ENCODE measurements at places on chromosomes 6 and 20.

DNA sequence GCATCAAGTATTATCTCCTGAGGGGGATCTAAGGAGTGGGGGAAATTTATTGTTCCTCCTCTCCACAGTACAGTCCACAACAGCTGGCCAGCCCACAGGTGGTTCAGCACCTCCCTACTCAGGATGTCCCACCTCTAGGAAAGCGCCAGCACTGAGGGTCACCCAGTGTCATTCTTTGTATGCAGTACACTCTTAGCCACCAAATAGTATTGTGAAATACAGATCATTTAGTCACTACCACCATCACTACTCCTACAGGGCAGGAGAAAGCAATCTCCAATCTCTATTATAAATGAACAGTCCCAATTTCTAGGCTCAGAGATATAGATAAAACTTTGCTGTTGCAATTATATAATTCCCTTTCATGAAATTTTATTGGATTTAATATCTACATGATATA is 6.3 kb upstream of the ZNF76 start:
- DNase-seq, result no peak

GRCh38 chr20:3586093-3586492 is 77.1 kb downstream of the GFRA4 start:
- no peak for DNase-seq

GRCh38 chr20:44442298-44443070 is 33.2 kb upstream of the TTPAL start:
- DNase-seq, result no peak

DNA sequence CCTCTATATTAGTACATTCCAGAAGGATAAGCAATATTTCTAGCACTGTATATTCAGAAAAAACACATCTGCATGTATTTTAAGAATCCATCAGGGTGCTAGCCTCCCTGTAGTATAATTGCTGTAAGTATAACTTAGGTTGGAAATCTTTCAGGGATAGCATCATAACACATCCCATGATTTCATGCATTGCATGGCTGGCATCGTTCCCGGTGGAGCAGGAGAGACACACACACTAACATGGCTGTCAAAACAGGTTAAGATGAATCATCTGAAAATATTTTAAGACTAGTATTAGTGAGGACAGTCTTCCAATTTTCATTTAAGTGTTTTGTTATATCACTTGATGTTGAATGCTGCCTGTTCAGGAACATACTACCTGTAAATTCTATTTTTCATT is 32.1 kb upstream of the CENPW start:
- DNase-seq, result no peak

- DNase-seq, result no peak
Observed at GRCh38 chr20:33333616-33334015, 50.6 kb downstream of the BPIFB1 start.
